Activated naive CD8-positive, alpha-beta T cell treated with anti-CD3 and anti-CD28 coated beads, Interleukin-2, amount 50 U/mL, for 16 hours (primary cell): ENCODE measurements at places on chromosomes 4 and X.

- DNase-seq, result no peak
Observed at GRCh38 chr4:8502371-8502770, 61.8 kb downstream of the TRMT44 start.

- DNase-seq, result no peak
Observed at GRCh38 chr4:72496119-72496518, 72.9 kb downstream of the ADAMTS3 start.

DNA sequence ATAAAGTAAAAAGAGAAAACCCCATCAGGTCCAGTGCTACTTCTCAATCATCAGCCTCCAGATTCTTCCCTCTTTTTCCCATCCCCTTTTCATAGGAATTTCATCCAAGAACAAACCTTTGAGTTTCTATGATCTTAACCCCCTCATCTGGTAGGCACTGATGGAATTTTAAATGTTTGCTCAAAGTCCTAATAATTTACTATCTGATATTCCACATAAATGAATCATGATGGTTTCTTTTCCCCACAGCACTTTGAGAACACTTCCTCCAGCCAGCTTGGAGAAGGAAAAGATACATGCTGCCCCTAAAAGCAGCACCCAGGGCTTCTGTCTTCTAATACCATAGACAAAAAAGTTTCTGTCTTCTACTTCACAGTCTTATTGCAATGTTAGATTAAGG, 19.4 kb upstream of the KLHL8 start:
- no peak for DNase-seq

DNA sequence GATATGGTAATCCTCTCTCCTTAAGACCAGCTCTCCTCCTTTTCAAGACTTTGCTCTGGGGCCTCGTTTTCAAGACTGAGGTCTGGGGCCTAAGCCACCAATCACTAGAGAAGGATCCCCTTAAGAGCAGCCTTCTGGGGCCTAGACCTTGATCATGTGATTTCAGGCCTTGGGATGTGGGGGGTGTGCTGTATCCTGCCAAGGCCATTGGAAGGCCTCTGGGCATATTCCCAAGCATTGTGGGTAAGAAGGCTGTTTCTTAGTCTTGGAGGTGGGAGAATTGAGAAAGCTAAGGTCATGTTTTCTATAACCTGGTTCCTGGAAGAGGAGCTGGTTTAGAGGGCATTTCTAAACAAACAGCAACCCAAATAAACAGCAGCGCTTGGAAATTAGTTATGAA, 12.1 kb downstream of the TMEM164 start:
- DNase-seq, result no peak

- DNase-seq, result no peak
Observed at GRCh38 chr4:159027535-159027934, 75.3 kb upstream of the RAPGEF2 start.

DNA sequence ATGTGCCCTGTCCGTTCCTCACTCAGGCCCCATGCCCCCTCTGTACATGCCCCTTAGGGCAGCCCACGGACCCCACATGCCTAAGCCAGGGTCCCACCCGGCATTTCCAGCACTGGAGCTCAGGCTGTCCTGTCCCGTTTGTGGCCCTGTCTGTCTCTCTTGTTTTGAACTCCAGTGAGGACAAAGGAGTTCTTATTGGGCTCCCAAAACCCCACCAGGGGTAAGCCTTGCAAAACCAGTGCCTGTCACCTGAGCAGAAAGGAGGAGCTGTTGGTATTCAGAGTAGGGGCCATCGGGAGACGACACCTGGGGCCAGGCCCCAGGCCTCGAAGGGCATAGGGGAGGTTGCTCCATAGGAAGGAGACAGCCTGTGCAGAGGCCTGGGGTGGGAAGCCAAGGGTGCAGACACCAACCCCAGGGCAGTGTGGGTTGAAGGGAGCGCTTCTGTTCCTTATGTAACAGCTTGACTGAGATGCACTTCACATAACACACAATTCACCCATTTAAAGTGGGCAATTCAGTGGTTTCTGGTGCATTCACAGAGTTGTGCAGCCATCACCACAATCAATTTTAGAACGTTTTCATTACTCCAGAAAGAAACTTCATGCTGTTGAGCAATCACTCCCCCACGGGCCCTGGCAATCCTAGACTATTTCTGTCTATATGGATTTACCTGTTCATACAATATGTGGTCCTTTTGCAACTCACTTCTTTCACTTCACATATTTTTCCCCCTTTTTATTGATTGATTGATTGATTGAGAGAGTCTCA, 31.7 kb downstream of the MAN2B2 start:
- no peak for DNase-seq

GRCh38 chrX:48636301-48636700, 39.0 kb downstream of the WDR13 start:
- DNase-seq, result no peak

DNA sequence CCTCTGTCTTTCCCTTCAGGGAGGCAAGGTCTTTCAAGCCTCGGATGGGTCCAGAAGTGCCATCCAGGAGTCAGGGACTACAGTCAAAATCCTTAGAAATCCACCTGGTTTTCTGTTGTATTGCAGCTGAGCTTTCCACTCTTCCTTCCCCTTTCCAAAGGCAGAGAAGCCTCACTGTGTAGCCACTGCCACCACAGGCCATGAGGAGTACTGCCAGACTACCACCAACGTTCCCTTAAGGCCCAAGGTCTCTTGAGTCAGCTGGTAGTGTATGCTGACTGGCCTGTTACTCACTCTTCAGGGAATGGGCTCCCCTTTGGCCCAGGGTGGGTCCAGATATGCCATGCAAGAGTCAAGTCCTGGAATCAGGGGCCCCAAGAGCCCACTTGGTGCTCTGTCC, 1454.1 kb downstream of the PCDH19 start:
- no peak for DNase-seq

DNA sequence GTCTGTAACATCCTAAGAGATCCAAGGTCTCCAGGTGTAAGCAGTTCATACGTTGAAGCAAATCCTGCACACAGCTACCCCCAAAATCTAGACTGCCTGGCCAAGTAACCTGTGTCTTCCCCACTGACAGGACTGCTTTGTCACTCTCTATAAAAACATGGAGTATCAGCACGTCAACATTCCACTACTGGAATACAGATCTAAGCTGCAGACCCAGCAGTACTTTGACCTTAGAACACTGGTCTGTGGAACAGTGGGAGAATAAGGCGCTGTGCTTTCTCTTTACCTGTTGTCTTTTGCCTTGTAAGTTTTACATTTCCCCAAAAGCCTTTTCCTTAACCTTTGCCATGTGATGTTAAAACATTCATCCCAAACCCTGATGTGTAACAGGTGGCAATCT, 137.4 kb downstream of the JADE1 start:
- DNase-seq, result no peak

- DNase-seq, result no peak
Observed at GRCh38 chrX:2469196-2469685, 31.5 kb downstream of the DHRSX start.

GRCh38 chr4:57369446-57369845, 259.3 kb upstream of the IGFBP7 start:
- DNase-seq, result no peak

DNA sequence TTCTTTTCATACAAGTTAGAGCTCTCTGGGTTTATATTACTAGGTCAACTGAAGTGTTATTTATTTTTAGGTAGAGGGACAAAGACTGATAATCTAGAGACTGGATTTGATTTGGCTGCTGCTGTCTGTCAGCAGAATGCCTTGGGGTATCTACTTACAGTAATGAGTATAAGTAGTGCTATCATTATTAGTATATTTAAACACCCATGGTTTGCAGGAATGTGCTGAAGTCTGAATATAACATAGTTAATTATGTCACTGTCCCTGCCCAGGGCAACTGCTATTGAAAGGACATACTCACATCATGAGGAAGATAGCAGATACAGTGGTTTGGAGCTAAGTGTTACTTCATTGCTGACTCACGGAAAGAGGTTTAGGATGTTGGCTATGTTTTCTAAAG, 76.2 kb downstream of the PRRG1 start:
- no peak for DNase-seq
